Retinal pigment epithelial cell (primary cell): ENCODE measurements at places on chromosomes 5 and 9.

DNA sequence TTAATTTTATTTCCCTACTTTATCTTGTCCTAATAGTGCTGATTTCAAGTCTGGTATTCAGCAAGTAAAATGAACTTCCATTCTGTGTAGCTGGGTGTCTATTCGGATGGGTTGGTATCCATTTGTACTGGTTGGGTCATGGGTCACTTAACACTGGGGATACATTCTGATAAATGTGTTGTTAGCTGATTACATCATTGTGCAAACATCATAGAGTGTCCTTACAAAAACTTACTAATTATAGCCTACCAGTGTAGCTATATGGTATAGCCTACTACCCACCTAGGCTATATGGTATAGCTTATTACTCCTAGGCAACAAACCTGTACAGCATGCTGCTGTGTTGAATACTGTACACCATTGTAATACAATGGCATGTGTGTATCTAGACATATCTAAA lies 1373.7 kb upstream of the DMAC1 start:
- no peak for DNase-seq

DNA sequence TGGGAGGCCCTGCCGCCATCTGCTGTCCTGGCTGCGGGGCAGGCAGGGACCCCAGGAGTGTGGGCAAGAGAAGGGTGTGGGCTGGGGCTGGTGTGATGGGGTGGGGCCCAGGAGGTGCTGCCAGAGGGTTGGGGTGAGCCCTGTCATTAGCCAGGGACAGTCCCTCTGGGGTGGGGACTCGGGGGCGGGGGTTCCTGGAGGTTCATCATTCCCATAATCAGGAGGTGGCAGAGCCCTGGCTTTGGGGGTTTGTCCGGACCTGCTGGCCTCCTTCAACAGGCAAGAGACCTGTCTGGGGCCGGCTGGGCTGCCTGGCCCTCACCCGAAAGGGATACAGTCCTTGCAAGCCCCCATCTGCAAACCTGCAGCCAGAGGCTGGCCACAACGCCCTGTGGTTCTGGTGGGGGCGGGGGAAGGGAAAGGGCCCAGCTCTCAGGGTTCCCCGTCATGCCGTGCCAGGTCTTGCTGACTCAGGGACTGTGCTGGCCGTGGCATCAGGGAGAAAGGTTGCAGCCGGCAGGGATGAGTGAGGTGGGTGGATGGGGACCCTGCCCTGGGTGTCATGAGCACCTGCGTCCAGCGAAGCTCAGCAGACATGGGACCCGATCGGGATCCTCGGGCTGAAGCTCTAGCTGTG lies 65.2 kb downstream of the MRPL36 start:
- no peak for DNase-seq

DNA sequence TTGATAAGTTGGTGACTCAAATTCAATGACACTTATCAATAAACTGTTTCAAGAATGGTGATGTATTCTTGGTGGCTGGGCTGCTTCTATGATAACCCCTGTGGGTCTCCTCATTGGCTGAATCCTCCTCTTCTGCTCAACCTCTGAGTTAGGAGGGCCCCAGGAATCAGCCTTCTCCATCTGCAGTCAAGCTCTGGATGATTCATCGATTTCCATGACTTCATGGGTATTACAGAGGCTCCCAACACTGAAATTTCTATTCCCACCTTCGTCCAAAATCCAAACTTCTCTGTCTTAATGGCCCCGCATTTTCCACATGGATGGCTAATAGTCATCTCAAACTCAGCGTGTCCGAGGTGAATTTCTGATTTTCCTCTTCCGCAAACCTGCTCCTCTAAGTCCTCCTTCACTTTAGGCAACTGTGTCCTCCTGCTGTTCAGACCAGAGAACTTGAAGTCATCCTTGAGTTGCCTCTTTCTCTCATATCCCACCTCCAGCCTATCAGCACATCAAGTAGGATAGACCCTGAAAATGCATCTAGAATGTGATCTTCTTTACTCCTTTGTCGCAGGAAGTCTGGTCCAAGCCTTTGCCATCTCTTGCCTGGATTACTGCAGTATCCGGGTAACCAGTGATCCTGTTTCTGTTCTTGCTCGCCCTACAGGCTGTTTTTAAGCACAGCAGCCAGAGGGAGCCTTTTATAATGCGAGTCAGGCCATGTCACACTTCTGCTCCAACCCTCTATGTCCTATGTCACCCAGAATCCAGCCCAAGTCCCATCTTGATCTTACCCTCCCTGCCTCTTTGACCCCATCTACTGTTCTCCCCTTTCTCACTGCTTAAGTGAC lies 41.4 kb upstream of the IL7R start:
- no peak for DNase-seq

GRCh38 chr5:159273923-159274322 lies 10.8 kb downstream of the UBLCP1 start:
- no peak for DNase-seq

GRCh38 chr9:5511935-5512580 lies 1.7 kb downstream of the PDCD1LG2 start:
- no peak for DNase-seq

- no peak for DNase-seq
Measured at GRCh38 chr5:123265551-123265950, 157.7 kb downstream of the CEP120 start.

DNA sequence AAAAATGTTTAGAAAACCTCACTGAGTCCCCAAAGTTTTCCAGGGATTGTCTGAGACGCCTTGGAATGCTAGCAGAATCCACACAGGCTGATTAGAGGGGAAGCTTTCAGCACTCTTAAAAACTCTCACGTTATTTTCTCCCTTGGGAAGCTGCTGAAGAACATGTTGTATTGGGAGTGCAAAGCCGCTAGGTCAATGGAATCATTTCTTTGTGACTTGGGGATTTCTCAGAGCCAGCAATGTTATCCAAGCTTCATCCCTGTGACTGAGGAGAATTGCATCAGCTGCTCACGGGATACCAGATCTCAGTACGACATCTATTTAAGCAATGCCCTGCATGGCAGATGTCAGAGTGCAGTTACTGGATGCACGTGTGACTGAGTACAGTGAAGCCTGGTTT lies 426.4 kb upstream of the MPDZ start:
- peak; percentile 29 for DNase-seq

DNA sequence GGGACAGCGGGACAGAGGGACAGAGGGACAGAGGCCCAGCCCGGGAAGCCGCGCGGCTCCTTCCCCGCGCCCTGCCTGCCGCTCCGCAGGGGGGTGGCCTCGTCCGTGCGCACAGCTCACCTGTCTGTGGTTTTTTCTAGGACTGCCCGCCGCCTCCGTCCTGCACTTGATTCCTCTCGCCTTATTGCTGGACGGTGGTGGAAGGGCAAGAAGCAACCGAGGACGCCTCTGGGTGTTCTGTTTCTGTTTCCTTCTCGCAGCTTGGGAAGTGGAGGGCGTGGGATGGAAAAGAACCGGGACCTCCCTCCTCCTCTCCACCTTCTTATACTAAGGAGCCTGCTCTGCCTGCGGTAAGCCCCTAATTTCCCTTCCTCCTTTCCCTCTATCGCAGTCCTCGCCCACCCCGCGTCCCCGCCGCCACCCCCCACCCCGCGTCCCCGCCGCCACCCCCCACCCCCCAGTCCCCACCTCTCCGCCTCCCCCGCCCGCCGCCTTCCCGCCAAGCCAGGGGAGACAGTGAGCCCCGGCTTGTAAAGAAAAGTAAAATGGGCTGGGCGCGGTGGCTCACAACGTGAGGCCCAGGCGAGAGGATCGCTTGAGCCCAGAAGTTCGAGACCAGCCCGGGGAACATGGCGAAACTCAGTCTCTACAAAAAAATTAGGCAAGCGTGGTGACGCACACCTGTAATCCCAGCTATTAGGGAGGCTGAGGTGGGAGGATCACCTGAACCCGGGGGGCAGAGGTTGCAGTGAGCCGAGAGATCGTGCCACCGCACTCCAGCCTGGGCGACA lies 9.6 kb upstream of the FLT4 start:
- DNase-seq, result no peak

- no peak for DNase-seq
Measured at GRCh38 chr9:92504881-92505280, 22.6 kb upstream of the ASPN start.

DNA sequence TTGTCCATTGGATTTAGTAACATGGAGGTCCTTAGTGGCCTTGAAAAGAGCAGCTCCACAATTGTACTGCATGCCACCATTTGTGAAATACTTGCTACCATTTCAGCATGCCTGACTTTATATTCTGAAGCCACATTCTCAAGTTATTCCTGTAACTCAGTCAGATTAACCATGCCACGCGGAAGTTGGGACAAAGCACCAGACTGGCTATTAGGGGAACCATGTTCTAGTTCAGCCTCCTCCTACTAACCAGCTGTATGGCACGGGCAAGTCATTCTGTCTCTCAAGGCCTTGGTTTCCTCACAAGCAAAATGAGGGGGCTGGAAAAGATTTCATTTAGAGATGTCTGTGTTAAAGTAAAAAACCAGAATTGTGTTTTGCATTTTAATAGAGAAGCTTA lies 418.0 kb downstream of the PLK2 start:
- no peak for DNase-seq

GRCh38 chr5:149005077-149005892 lies 57.6 kb downstream of the SH3TC2 start:
- no peak for DNase-seq

GRCh38 chr5:168766426-168766700 lies 187.2 kb upstream of the PANK3 start:
- DNase-seq, result no peak

- DNase-seq, result no peak
Measured at GRCh38 chr5:89449392-89450148, 566.6 kb upstream of the MEF2C start.

DNA sequence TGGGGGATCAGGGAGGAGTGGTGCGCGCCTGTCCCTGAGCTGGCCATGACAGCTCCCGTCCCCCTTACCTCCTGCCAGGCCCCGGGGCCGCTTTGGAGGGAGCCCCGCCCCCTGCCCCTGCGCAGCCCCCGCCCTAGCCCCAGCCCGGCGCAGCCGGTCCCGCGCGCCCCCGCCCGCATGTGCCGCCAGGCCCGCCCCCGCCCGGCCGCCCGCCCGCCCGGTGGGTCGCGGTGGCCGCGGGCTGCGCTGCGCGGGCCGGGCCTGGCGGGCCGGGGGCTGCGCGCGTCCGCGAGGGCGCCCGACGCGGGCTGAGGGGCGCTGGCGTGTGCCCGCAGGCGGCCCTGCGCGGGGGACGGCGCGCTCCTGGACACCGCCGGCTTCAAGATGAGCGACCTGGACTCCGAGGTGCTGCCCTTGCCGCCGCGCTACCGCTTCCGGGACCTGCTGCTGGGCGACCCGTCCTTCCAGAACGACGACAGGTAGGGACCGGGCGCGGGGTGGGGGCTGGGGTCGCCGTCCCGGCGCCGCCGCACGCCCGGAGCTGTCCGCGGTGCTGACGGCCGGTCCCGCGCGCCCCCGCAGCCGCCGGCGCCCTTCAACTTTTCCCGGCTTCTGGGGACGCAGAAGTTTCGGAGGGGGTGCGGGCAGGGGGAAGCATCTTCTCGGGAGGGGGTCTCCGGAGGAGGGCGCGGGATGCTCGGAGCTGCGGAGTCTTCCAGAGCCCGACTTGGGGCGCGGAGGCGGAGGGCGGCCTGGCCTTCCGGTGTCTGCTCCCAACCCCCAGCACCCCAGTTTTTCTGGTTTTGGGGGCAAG lies 12.5 kb downstream of the KCNT1 start:
- DNase-seq, result no peak

DNA sequence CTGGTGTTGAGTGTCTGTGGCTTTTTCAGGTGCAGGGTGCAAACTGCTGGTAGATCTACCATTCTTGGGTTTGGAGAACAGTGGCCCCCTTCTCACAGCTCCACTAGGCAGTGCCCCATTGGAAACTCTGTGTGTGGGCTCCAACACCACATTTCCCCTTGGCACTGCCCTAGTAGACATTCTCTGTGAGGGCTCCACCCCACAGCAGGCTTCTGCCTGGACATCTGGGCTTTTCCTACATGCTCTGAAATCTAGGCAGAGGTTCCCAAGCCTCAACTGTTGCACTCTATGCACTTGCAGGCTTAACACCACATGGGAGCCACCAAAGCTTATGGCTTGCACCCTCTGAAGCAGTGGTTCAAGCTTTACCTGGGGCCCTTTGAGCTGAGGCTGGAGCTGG lies 80.9 kb downstream of the BARX1 start:
- DNase-seq, result no peak

- DNase-seq, result no peak
Measured at GRCh38 chr5:158881091-158881880, 218.4 kb downstream of the EBF1 start.

DNA sequence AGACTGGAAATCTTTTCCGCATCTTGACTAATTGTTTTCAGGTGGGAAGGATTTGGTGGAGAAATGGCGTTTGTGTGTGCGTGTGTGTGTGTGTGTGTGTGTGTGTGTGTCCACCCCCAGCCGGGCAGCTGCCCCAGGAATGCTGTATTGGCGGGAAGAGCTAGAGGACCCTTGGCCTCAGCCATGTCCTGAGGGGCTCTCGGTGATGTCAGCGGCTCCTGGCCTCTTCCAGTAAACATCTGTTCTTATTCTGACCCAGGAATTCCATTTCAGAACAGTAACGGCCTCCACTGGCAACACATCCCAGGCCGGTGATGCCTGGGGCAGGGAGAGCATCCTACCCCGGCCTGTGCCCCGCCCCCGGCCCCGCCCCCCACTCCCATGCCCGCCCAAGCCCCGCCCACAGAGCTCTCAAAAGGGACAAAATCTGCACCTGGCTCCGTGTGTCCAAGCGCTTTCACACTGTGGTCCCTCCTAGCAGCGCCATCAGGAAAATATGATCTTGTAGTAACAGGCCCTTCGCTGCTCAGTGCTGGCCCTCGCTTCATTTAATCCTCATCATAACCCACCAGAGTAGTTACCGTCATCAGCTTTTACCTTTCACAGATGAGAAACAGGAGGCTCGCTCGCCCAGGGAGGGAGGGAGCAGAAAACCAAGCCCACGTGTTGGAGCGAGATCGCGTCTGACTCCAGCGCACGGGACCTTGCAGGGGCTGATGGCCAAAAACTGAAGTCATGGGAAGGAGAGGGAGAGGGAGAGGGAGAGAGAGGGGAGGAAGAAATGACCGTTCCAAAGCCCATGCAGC lies 18.9 kb downstream of the ADAMTS2 start:
- DNase-seq, result no peak

DNA sequence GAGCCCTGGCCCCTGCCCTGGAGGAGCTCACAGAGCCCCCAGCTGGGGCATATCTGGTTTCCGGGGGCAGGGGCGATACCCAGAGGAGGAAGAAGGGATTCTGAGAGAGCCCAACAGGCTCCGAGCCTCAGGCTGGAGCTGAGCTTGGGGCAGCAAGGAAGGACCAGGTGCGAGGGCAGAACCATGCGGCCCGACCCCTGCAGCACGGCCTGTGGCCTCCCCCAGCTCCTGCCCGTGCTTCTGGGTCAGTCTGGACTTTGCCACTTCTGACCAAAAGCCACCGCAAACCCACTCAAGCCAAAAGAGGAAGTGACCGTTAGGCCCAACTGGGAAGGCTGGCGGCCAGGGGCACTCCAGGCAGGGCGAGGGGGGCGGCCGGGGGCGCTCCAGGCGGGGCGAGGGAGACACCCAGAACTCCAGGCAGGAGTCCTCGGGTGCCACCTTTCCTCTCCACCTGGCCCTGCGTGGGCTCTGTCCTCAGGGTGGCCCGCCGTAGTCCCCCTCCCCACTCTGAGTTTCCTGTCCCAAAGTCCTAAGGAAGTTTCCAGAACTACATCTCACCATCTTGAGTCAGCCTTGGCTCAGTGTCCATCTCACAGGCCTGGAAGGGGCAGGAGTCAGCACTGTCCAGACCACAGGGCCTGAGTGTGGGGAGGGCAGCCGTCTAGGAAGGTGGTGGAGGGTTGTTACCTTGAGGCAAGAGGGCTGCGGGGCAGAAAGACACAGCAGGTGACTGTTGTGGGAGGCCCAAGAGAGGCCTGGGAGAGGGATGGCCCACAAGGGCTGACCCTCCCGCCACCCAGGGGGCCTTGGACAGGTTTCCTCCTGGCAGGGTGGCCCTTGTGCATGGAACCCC lies 946 bp upstream of the LTC4S start:
- DNase-seq, result no peak
